Mesendoderm (in vitro differentiated cells): ENCODE measurements at places on chromosomes 6 and 20.

DNA sequence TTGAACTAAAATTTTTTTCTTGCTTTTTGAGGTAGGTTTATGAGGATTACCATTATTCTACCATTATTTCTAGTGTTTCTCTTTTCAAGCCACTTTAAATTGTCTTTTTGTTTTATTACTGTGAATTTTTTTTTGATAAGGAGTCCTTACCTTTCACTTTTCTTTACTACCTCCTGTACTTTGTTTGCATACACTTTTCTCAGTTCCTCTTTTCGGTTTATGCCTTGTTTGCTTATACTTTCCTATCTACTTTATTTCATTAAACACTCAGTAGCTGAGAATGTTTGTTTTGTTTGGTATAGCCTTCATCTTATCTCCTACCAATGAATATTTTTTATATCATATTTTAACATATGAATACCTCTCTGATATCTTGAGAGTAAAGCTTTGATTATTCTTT lies 147.9 kb downstream of the TFAP2B start:
- H3K4me1 ChIP-seq: no peaks in the 10 kb centered on the region
- no peak overlapping the region for H3K4me3 ChIP-seq
- DNase-seq: no peak

DNA sequence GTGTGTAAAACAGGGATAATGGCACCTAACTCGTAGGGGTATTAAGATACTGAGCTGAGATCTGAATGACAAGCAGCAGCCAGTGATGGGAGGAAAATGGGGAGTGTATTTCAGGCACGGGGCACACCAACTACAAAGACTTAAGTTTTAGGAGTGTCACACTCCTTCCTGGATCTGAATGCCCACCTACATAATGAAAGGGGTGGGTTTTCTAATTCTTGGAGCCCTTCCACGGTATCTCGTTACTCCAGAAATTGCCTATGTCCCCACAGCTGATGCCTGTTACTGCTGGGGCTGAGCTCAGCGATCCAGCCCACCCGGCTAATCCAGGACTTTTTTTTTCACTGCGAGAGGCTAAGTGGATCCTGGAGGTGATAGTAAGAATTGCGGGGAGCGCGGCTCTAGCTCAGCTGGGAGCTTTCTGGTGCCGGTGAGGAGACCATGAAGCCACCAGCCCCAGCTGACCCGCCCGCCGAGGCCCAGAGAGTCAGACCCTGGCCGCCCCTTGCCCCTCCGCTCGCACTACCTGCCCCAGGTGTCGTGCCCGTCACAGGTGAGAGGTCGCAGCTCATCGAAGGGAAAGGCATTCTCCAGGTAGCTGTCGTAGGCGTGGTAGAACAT lies 727 bp downstream of the EDEM2 start:
- no peaks in the 10 kb centered on the region for H3K36me3 ChIP-seq
- H3K27me3 ChIP-seq: no peaks in the 10 kb centered on the region
- no peak overlapping the region for H3K27ac ChIP-seq
- peak overlapping the region; percentile 64 for H3K4me3 ChIP-seq
- H3K4me1 ChIP-seq: peaks cover 2% of the 10 kb centered on the region

- no peaks in the 10 kb centered on the region for H3K36me3 ChIP-seq
- no peak for DNase-seq
- H3K27me3 ChIP-seq: no peaks in the 10 kb centered on the region
- no peak overlapping the region for H3K27ac ChIP-seq
- no peak overlapping the region for H3K4me3 ChIP-seq
These were observed 24.0 kb downstream of the SLC26A8 start for GRCh38 chr6:36000451-36000850.

- no peak overlapping the region for H3K4me3 ChIP-seq
- no peaks in the 10 kb centered on the region for H3K27me3 ChIP-seq
- H3K27ac ChIP-seq: no peak overlapping the region
These were observed 7.5 kb upstream of the APCDD1L start for GRCh38 chr20:58522666-58523065.

DNA sequence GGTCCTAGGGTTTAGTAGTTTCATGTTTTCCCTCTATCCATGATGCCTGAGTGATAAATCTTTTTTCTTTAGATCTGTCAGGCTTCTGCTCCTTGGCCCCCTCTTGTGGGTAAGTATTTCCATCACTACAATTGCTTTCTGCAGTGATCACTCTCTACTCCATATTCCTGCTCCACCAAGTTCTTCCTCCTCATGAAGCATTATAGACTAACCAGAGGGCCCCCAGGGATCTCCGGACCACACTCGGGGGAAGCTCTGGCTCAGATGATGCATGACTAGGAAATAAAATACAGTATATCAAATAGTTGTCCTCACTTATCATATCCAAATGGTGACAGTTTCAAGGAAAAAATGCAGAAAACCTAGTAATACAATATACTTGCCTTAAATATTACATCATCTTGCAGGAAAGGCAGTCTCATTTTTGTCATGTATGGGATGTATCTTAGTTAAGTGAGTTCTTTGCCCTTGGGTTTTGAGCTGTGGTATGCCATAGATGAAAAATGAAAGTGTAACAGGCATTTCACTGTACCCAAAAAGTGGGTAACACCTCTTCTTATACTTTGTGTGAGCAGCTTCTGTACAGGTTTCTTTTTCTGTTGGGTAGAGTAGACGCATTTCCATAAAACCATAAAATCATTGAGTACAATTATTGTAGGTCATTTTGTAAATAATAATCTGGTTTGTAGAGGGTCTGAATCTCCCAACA lies 200.9 kb upstream of the EYA4 start:
- no peak overlapping the region for H3K4me3 ChIP-seq
- no peak overlapping the region for H3K27ac ChIP-seq
- no peaks in the 10 kb centered on the region for H3K27me3 ChIP-seq
- DNase-seq: peak; percentile 46
- H3K4me1 ChIP-seq: no peaks in the 10 kb centered on the region
- no peaks in the 10 kb centered on the region for H3K36me3 ChIP-seq

DNA sequence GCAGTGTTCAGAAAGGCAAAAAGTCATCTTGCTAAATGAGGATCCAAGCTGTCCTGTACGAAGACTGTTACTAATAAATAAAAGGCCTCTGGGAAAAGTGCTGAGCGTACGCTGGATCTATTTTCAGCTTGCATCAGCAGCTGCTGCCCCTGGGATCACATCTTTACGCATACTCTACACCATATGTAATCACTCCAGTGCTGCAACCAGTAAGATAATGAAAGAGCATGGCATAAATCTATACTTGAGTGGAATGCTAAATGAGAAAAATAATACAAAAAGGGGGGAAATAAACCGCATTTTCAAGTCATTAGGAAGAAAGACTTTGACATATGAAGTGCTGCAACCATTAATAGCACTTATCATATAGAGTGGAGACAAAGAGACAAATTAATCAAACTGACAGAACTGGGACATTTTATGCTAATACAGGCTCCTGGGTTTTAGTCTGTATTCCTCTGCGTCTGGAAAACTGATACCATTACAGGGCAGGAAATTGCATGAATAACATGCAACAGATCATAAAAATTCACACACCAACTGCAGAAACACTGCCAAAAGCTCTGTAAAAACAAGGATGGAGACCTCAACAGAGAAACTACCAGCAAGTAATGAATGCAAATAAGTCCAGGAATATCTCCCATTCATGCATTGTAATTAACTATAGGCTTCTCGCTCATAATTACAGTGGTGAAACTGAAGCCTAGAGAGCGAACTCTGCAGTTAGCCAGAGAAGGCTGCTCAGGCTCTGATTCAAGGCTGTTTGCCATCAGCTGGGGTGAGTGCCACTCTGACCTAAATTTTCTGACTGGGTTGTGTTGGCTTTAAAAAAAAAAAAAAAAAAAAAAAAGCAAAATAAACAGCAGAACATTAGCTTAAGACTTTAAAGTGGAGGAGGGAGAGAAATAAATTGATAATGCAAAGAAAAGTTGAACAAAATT lies 83.8 kb downstream of the GJA10 start:
- no peak overlapping the region for H3K4me3 ChIP-seq
- no peaks in the 10 kb centered on the region for H3K36me3 ChIP-seq
- no peaks in the 10 kb centered on the region for H3K4me1 ChIP-seq
- no peaks in the 10 kb centered on the region for H3K27me3 ChIP-seq
- DNase-seq: no peak

- no peaks in the 10 kb centered on the region for H3K27me3 ChIP-seq
- H3K36me3 ChIP-seq: no peaks in the 10 kb centered on the region
- DNase-seq: no peak
- H3K4me3 ChIP-seq: no peak overlapping the region
These were observed 287.7 kb downstream of the ALDH8A1 start for GRCh38 chr6:134662077-134662700.
